Muscle of leg (tissue), 16 donors: ENCODE measurements at places on chromosomes 6 and 20. TPM values are rescaled to one million over a fixed set of nuclear protein-coding genes. Genes with fewer than 3 reads are reported as not detected.

The CCR6 gene
- not detected for total RNA-seq

The MATN4 gene
- total RNA-seq: 0.58 TPM

The NHLRC1 gene
- total RNA-seq: 2.5 TPM

The TBC1D20 gene
- 23.6 TPM for total RNA-seq

The ENPP4 gene
- total RNA-seq: 35.4 TPM

The FOXS1 gene
- 6.0 TPM for total RNA-seq

The MRPL18 gene
- total RNA-seq: 76.2 TPM

The MROH8 gene
- total RNA-seq: 4.5 TPM

The KCNK15 gene
- total RNA-seq: 0.27 TPM

The C20orf173 gene
- total RNA-seq: not detected

The HLA-DRA gene
- total RNA-seq: 30.7 TPM

The DNAH8 gene
- 2.2 TPM for total RNA-seq

The FRK gene
- total RNA-seq: 0.40 TPM

The SIRPB2 gene
- total RNA-seq: 0.84 TPM
